ENCODE measurements at places on chromosomes 3 and 15.

- no peak for DNase-seq
Observed at GRCh38 chr3:123740391-123740822, 143.7 kb downstream of the MYLK start.

DNA sequence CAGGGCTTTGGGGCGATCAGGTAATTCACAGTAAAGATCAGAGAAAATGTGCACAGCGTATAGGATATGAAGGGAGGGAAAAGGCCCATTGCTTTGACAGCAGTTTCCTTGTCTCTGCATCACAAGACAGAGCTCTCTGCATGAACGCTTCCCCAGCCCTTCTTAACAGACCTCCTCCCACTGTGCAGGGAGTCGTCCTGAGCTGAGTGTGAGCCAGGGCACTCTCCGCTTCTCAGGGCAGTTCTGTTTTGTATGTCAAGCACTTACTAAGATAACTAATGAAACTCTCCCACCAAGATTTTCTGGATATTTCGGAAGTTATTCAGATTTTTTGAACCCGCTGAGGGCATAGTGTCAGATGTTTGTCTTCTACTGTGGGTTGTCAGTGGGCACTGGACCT is 105.8 kb upstream of the C15orf61 start:
- no peak for DNase-seq

GRCh38 chr15:100997442-100997841 is 78.3 kb downstream of the LRRK1 start:
- DNase-seq = no peak

GRCh38 chr3:44114142-44114541 is 127.5 kb upstream of the TOPAZ1 start:
- DNase-seq = no peak

- no peak for DNase-seq
Observed at GRCh38 chr3:187327845-187328244, 36.3 kb upstream of the MASP1 start.

GRCh38 chr3:4894891-4895530 is 84.2 kb upstream of the BHLHE40 start:
- no peak for DNase-seq

- no peak for DNase-seq
Observed at GRCh38 chr3:45567730-45568172, 26.8 kb upstream of the LIMD1 start.

GRCh38 chr15:69167218-69167846 is 6.9 kb downstream of the GLCE start:
- DNase-seq = no peak

GRCh38 chr3:11306817-11307589 is 34.8 kb downstream of the ATG7 start:
- no peak for DNase-seq

- no peak for DNase-seq
Observed at GRCh38 chr3:83894223-83894622, 1064.6 kb upstream of the CADM2 start.

DNA sequence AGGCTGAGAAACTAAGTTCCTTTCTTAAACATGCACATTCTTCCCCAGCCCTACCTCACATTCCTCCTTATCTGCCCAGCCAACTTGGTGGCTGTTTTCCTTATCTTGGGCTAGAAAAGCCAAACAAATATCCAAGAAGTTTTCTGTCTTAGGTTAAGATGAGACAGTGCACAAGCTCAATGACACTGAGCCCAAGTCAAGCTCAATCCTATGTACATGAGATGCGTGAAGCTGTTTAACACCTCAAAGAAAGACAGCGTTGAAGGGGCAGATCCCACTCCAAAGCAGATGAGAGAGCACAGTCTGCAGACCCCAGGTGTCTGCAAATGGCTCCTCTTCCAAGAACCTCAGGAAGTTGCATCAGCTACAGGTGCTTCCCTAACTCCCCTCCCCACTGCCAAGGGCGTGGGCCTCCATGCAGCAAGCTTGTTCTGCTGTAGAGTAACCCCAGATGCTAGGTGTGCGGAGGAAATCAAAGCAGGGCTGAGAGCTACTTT is 16.6 kb downstream of the LRRC2 start:
- no peak for DNase-seq

DNA sequence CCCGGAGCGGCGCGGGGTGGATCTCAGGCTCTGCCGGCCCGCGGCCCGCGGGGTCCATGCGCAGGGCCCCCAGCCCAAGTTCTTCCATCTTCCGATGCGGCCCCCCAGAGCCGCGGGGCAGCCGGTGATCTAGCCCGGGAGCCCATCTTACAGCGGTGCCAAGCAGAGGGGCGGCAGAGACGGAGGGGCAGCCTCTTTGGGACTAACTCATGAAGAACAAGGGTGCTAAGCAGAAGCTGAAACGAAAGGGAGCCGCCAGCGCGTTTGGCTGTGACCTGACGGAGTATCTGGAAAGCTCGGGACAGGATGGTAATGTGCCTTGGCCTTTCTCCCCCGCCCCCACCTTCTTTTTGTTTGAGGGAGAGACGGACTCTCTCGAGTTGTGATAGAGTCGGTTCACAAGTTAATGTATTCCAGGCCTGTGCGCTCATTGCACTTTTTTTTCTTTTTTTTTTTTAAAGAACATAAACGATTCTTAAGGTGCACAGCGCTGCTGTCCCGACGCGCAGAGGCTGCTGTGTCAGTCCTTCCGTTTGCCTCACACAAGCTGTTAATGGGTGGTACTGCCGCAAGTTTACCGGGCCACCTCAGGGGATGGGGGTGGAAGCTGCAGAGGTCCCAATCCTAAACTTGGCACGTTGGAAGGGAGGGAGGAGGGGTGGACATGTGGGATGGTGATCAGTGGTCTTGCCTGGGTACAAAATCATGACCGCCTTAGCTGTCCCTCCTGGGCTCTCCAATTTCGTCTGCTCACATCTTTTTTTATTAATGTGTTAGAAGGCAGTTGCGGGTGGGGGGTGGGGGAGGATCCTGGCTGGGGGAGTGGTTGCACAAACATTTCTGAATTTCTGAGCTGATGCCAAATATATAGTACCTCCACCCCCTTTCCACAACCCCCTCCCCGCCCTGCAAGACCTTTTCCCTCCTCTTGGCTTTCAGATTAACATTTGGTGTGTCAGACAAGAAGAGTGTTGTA is 801 bp downstream of the ARHGAP31 start:
- peak; percentile 61 for DNase-seq

- no peak for DNase-seq
Observed at GRCh38 chr3:148648685-148649352, 48.9 kb upstream of the AGTR1 start.

- no peak for DNase-seq
Observed at GRCh38 chr15:36263666-36264065, 315.8 kb upstream of the CDIN1 start.

- no peak for DNase-seq
Observed at GRCh38 chr3:115772951-115773350, 149.6 kb downstream of the GAP43 start.

GRCh38 chr3:142574665-142575064 is 3.9 kb downstream of the ATR start:
- DNase-seq = no peak

GRCh38 chr3:41726891-41727290 is 235.0 kb downstream of the ULK4 start:
- DNase-seq = no peak

DNA sequence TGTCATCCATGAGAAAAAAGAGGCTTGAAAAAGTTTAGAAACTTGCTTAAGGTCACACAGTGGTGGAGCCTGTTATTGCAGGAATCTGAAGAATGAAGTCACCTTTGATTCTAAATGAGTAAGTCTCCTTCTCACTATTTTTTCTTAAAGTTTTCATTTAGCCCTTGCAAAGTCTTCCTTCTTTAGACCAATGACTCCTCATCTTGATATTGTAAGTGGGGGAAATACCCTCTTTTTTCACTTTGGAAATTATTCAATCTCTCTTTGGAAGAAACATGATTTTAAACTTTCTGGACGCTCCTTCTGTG is 787 bp upstream of the SLMAP start:
- DNase-seq = no peak

DNA sequence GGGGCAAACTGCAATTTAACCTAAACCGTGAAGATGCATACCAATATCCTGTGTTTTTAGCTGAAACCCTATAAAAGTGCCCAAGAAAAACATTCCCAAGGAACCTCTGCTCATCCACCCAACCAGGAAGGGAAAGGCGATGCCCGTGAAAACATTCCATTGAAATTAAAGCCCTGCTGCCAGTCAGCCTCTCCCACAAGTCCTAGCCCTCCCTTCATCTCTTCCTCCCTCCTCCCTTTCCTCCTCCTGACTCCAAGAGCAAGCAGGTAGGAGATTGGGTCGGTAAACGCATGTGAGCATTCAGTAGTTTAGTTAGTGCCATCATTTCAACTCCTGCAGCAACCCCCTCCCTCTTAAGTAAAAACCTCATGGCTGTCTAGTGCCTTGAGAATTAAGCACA is 27.7 kb downstream of the HES1 start:
- DNase-seq = no peak

DNA sequence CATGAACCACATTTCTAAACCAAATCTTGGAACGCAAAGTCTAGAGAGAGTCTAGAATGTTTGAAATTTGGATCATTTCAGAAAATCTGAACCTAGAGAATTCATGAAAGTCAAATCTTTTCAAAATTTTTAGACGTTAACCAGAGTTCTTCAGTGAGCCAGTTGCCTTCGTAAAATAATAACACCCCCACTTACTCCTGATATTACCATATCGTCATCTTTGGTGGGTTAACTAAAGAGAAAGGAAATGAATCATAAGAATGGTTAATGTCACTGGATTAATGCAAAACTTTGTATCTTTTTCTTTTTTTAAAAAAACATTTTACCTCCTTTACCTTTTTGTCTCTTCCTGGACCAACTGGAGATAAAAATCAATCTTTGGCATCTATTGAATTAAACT is 1.2 kb upstream of the ZBED2 start:
- DNase-seq = no peak

GRCh38 chr3:155984791-155985417 is 114.5 kb downstream of the GMPS start:
- DNase-seq = no peak

DNA sequence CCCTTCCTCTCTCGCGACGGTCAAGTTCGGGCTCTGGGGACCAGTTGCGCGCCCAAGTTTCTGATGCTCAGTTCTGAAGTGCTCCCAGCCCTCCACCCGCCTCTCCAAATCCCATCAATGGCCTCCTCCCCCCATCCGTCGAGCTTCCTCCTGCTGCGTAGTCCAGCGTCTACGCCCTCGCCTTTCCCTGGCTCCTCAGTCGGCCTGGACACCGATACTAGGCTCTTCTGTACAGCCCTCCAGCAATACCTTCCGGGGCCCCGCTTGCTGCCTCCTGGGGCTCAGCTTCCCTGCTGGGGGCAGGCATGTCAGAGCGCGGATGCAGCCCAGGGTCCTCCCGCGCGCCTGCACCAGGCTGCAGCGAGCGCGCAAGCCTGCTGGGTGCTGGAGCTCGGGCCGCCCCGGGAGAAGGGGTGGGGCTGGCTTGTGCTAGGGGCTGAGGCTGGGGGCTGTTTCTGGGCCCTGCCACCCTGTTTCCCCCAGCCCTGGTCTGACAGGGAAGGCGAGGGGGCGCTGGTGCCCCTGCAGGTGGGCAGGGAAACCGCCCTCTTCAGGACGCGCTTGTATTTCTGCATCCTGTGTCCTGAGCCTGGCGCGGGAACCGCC is 353.3 kb upstream of the SUCLG2 start:
- DNase-seq = no peak

DNA sequence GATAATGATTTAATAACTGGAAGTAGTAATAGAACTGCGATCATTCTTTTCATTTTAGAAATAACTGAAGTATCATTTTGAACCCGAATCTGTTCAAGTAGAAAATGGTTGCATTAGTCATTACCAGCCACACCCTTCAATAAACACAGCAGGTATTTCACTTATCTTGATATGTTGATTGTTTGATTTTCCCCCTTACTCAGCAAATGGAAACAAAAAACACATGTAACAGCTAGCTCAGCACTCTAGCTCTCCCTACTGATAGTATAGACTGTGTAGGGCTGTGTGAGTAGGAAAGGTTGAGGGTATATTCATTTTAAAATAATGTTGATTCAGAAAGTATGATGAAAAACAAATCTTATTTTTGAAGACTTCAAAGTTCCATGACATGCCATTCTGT is 1.1 kb upstream of the GPR149 start:
- DNase-seq = no peak

GRCh38 chr3:45826908-45827307 is 15.0 kb downstream of the LZTFL1 start:
- no peak for DNase-seq

DNA sequence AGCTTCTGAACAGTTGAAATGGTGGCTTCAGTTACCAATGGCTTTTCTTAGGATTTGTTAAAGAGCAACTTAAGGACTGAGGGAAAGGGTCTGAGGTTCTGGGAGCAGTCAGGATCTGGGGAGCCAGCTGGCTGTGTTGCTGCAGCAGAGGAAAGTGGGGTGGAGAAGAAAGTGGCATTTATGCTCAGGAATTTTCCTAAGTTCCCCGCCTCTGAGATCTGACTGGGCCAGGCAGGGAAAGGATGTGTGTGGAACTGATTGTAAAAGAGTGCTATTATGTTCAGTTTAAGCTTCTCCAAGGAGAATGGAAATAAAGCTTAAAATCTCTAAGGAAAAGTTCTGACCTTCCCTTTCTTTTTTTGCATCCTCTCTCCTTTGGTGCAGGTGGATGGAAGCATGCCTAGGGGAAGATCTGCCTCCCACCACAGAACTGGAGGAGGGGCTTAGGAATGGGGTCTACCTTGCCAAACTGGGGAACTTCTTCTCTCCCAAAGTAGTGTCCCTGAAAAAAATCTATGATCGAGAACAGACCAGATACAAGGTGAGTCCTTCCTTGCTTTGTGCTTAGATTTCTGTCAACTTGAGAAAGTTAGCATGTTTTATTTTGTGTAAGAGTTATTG is 37.8 kb downstream of the IQGAP1 start:
- DNase-seq = no peak

GRCh38 chr3:69774029-69774428 is 34.8 kb downstream of the MITF start:
- DNase-seq = no peak

DNA sequence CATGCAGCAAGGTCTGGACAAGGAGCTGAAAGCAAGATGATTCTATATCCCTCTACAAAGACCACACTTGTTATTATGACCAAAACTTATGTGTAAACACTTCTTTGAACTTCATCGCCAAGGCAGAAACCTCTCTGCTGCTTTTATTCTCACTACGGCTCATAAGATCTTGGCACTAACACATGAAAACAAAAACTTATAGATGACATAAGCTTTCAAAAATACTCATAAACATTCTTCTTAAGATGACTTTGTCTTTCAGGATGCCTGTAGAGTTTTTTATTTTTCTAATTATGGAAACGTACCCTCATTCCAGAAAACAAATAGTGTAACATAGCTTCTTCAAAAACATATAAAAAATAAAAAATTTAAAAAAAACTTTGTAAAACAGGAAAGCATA is 12.5 kb upstream of the C15orf61 start:
- no peak for DNase-seq

GRCh38 chr3:58526515-58526957 is 10.5 kb downstream of the ACOX2 start:
- no peak for DNase-seq

DNA sequence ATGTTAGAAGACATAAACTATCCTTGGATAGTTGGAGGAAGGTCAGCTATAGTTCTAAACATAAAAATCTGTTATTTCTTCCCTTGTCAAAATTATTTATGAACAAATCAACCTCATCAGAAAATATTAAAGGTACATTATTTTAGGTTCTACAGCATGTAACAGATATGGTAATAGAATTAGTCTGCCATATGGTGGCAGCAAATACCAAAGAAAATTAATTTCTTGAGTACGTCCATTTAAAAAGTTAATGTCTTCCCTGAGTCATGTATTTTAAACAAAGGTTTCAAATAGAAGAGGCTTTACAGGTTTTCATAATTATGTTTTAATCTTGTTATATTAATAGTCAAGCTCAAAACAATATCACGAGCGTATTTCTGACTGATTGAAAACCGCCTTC is 17.9 kb upstream of the ANKRD28 start:
- DNase-seq = no peak

GRCh38 chr3:43153216-43154083 is 47.6 kb upstream of the POMGNT2 start:
- no peak for DNase-seq
